ENCODE measurements at places on chromosomes 2 and 18.

- DNase-seq, result no peak
These were observed 59.8 kb upstream of the SLC8A1 start for GRCh38 chr2:40511661-40512213.

DNA sequence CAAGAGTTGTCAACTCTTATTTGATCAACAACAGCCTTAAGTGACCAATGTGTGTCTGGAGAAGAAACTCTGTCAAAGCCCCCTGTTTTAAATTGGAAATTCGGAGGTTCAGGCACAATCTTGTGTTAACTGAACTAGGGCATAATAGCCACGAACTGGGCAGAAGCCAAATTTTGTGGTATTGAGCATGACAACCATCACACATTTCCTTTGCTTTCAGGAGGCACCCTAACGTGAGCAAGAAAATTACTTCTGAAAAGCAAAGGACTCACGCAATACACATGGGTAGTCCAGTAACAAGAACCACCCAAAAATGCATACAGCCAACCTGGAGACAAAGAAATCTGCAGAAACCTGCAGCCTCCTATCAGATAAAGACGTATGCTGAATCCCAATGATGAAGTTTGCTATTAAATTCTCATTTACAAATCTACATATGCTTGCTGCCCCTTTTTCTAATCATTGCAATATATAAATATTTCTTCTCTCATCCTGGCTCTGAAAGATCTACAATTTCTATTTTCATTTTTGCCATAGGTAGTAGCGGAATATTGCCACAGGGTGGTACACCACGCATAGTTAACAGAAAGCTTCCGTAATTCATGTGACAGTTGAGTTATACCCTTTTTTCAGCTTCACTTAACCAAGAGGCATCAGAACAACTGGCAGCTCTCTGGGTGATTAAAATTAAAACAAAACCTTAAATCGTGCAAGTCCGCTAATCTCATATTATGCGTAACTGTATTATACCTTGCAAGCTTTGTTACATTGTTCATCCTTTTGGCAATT, 495.8 kb downstream of the NRXN1 start:
- DNase-seq, result no peak

- no peak for DNase-seq
These were observed 145.9 kb downstream of the DLGAP1 start for GRCh38 chr18:4309227-4309626.

GRCh38 chr2:71813807-71814470, 333.7 kb downstream of the CYP26B1 start:
- no peak for DNase-seq

DNA sequence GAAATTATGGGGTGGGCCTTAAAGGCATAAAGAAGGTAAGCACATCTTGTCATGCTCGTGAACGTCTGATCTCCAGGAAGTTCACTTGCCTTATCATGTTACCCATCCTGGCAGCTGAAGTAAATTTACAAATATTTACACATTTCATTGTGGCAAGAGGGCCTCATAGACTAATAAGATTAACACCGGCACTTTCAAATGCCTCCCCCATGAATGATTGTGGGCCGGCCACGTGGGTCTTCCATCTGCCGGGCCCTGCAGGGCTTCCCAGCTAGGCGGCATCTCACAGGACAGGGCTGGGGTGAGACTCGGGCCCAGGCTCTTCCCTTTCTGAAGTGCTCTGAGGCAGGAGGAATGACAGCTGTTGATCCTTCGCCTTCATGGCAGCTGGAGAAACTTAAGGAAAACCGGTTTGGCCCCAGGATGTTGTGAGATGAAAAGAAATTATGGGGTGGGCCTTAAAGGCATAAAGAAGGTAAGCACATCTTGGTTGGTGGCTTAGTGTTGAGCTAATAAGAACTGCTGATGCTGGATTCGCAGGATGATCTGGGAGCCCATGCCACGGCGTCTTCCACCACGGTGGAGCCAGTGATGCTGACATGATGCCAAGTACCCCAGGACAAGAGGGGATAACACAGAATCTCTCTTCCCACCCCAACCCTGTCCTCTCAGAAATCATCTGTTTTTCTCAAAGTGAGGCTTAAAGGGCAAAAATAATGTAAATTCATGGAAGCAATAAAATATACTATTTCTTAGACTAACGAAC, 176.3 kb downstream of the SEPTIN10 start:
- no peak for DNase-seq

DNA sequence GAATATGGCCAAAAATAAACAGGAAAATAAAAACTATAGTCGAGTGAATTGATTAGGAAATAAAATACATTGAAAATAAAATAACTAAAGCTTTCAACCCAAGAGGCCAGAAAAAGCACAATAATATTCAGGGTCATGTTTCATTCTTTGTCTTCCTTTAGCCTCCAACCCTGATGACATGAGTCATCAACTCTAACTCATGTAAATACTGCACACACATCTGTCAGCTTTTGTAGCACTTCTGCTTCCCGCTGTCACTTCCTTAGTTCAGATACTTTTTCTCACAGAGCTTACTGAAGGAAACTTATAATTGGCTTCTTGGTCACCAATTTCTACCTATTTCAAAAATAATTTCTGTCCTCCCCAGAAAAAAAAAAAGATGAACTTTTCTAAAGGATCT, 112.8 kb downstream of the UPP2 start:
- DNase-seq, result no peak

- no peak for DNase-seq
These were observed 228.4 kb downstream of the CMPK2 start for GRCh38 chr2:6637330-6637729.

- no peak for DNase-seq
These were observed 1.1 kb upstream of the ERMN start for GRCh38 chr2:157326698-157327097.

DNA sequence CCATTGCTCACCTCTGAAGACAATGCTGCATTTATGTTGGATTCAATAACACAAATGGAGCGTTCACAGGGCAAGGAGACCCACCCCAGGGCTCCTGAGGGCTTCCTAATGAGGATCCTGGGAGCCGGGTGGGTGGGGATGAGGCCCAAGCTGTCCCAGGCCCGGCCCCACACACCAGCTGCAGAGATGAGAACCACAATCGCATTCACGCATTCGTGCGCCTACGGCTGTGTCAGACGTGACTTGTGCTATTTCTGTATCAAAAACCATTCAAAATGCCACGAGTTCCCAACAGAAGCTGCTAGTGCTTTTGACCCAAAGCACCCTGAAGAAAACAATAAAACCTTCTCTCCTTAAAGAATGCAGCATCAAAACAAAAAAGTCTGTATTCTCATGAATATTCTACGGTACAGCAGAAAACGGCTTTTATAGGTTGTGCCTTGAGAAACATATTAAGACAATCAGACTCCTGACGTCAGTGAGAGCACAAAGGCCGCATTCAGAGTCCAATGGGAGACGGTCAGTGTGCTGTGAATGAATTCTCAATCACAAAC, 205.4 kb downstream of the HDAC4 start:
- no peak for DNase-seq

DNA sequence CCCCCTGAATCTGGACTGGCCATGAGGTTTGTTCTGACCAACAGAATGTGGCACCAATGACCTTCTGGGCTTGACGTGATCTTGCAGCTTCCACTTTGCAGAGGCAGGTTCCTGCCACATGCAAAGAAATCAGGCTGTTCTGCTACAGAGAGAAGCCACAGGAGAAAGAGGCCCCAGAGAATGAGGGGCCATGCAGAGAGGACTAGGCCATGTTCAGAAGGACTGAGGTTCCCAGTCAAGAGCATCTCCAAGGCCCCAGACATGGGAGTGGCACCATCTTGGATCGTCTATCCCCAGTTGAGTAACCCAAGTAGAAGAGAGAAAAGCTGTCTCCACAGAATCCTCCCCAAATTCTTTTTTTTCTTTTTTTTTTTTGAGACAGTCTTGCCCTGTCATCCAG, 131.1 kb downstream of the ZBTB7C start:
- no peak for DNase-seq

- no peak for DNase-seq
These were observed 12.6 kb downstream of the LDLRAD4 start for GRCh38 chr18:13231151-13231550.

DNA sequence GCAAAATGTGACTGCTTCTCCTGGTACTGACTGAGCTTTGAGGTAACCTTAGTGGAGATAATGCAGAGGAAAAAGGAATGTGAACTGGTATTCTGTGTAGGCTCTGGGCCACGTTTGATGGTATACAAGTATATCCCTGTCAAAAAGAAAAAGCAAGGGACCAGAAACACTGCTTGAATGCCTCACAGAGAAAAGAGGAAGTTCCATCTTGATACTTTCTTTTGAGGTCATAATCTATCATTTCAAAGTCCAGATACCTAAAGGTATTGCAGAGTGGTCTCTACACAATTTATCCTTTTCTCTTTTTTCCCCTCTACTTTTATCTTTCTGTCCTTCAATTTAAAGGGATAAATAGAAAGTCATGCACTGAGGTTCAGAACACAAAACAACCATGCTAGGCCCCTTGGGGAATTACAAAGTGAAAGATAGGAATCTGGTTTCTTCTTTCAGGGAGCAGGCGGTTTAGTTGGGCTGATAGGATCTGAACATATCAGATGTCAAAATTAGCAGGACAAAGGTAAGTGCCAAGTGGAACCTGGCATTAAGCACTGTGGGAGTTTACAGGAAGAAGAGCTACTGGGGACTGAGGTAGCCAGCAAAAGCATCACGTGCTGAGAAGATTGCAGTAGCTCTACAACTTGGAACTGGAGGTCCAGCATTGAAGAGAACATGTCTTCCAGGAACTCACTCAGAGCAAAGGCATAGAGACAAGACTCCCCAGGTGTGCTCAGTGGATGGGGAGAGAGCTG, 121.2 kb downstream of the LYPD6 start:
- DNase-seq, result no peak

- no peak for DNase-seq
These were observed 33.9 kb upstream of the GORASP2 start for GRCh38 chr2:170895023-170895757.

- DNase-seq, result no peak
These were observed 143.6 kb downstream of the CCDC148 start for GRCh38 chr2:158312981-158313380.

DNA sequence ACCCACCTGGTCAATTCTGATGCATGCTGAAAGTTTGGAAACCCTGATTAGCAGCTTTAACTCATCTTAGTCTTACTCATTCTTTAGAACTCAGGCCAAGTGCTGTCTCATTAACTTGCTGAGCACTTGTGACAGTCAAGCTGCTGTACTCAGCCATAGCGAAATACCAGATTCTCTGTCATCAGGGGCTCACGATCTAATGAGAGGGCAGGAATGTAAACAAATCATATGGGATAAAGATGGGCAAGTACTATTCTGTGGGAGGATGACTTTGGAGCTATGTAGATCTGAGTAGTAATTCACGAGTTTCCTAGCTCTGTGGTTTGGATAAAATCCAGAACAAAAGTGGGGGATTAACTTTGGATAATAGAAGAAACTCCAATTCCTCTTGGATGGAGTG, 376.6 kb downstream of the HRH4 start:
- no peak for DNase-seq

GRCh38 chr2:223725494-223725893, 111.9 kb downstream of the AP1S3 start:
- DNase-seq, result no peak

- no peak for DNase-seq
These were observed 104.2 kb downstream of the CCDC85A start for GRCh38 chr2:56287974-56288373.

DNA sequence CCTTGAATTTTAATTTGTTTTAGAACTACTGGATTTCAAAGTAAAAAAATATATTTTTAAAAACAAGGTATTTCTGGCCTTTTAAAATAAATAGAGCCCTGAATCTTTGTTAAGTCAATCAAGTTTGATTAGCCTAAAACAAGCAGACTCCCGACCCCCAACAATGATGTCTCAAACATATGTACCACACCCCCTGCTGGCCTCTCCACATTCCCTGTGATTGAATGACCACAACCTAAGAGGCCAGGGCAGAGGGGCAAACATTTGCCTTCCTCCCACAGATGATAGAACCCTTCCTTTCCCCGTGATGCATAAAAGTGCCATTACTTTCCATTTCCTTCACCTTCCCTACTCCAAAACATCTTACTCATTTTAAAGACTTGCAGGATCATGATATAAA, 130.9 kb downstream of the STK39 start:
- DNase-seq, result no peak

DNA sequence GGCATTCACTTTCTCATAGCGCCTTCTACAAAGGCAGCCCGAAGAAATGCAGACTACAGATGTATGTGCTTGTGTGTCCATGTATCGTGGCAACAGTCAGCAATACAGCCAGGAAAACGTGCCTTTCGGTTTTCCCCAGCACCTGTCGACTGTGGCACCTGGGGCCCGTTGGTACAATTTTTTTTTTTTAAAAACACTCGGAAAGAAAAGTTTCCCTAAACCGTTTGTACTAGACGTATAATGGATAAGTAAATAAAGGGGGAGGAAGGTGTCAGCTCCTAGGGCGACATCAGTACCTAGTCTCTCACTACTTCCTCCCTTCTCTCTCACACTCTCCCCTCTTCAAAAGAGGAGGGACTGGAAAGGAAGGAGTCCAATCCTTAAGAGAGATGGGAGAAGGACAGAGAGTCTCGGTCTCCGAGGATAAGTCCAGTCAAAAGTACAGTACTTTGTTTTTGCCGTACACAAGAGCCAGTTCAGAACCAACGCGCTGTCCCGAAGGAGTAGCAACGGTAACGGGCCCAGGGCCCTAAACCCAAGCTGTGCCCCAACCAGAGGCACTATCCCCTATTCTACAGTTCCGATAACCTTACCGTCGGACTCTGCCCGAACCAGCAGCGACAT, 759 bp downstream of the PPP4R3B start:
- DNase-seq, result peak; percentile 69

GRCh38 chr2:10784719-10785118, 27.9 kb downstream of the PDIA6 start:
- no peak for DNase-seq

- DNase-seq, result peak; percentile 68
These were observed 50.2 kb downstream of the TEX44 start for GRCh38 chr2:231642631-231643494.

- DNase-seq, result no peak
These were observed 207.8 kb downstream of the ACKR3 start for GRCh38 chr2:236777408-236777807.

DNA sequence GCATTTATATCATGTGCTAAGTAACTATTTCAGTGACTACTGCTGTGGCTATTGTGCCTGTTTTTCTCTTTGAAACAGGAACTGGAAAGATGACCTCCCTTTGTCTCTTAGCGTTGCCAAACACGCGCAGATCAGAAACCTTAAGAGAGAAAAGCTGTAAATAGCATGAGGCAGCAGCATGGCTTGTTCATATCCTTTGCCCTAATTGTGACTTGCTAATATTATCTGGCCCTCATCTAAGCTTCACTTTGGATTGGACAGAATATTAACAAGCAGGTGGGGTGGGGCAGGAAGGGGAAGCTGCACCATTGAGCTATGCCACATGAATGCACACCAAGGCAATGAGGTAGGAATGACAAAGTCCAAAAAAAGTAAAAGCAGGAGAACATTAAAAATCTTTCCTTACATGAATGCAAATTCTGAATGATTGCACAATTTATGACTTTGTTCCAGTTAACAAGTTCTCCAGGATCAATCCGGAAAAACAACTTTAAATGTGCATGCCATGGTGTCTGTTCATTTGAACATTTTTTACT, 128.4 kb downstream of the IRS1 start:
- DNase-seq, result no peak

GRCh38 chr2:233012301-233012971, 620 bp downstream of the NGEF start:
- no peak for DNase-seq

GRCh38 chr18:57802213-57803102, 657 bp downstream of the ATP8B1 start:
- DNase-seq, result no peak
